ENCODE measurements at places on chromosomes 5 and 9.

DNA sequence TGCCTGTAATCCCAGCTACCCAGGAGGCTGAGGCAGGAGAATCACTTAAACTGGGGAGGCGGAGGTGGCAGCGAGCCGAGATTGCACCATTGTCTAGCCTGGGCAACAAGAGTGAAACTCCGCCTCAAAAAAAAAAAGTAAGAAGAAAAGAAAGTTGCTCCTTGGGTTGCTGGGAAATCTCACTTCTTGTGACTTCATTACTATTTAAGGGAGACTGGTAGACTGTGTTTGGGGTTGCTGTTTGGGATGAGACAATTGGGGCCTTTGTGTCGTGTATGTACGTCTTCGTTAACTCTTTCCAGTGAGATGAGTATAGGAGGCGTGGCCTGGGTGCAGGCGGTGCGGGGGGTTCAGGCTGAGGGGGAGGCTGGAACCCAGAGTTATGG is 11.6 kb downstream of the NDST1 start:
- no peak for DNase-seq

- DNase-seq = no peak
Observed at GRCh38 chr5:120759587-120759986, 295.5 kb downstream of the PRR16 start.

- no peak for DNase-seq
Observed at GRCh38 chr5:131406975-131407638, 143.3 kb downstream of the CDC42SE2 start.

GRCh38 chr5:139226131-139226530 is 28.0 kb upstream of the SIL1 start:
- no peak for DNase-seq

GRCh38 chr5:146533260-146533857 is 17.4 kb upstream of the GPR151 start:
- peak; percentile 85 for DNase-seq

GRCh38 chr5:65803699-65804391 is 81.8 kb downstream of the NLN start:
- DNase-seq = no peak

DNA sequence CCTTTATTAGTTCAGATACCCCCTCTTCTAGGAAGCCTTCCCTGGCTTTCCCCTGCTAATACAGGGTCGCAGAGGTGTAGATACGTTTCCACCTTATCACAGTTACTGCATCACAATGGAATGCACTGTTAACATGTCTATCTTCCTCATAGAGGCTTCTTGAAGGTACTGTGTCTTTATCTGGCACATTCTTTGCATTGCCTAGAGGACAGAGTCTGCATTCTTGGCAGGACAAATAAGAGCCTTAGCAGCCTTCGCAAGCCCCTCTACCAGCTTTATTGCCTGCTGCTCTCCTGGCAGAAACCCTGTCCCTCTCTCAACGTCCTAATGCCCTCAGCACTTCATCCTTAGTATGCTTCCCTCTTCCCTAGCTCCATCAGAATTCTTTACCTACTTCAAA is 31.6 kb downstream of the SLC1A3 start:
- DNase-seq = no peak

- no peak for DNase-seq
Observed at GRCh38 chr5:143470120-143470519, 66.6 kb upstream of the NR3C1 start.

DNA sequence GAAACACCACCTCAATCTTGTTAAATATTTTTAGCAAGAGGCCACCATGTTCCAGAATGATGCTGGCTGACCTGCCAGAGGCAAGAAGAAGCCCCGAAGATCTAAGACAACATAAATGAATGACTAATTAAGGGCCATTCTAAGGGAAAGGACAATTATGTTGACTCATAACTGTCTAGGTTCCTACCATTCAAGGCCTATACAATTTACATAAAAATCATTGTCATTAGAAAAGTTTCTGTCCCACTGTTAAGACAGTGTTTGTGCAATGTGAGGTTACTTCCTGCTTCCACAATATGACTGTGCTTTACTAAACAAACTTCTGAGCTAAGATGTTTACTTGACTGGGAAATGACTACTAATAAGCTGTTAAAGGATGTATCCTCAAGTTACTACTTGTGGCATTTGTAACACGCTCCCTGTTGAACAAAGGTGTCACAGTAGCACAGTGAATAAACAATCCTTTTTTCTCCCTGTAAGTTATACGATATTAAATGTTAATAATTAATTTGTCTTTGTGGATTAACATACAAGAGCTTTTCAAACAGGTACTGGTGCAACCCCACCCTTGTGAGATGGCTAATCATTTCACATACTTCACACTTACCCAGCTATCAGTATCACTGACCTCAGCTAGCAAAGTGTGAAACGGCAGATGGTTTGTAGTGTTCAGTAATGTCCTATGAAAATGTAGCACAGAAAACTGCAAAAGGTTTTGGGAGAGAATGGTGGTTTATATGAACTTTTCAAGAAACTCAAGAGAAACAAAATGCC is 195.8 kb downstream of the EFNA5 start:
- DNase-seq = no peak

GRCh38 chr9:114110180-114110579 is 11.1 kb upstream of the KIF12 start:
- DNase-seq = no peak
